ENCODE measurements at places on chromosomes 3 and 15.

- no peak for DNase-seq
Measured at GRCh38 chr15:31273258-31273941, 53.2 kb upstream of the KLF13 start.

- no peak for DNase-seq
Measured at GRCh38 chr15:48643206-48643605, 2.3 kb downstream of the FBN1 start.

- DNase-seq: no peak
Measured at GRCh38 chr15:88613074-88613944, 7.8 kb upstream of the AEN start.

DNA sequence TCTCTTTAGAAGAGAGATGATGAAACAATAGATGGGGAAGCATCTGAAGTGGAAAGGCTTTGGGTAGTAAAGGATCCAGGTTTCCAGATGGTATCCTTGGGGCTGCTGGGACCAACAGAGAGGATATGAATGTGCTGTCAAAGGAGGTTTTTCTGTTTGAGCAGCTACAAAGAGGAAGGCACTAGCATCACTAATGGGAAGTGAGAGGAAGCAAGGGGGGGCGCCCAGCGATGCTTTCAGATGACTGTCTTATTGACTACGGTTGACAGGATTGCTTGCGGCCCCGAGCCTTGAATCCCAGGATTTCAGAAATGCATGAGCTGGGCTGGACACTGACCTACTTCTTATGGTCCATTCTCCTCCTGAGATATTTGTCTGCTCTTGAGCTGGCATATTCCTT, 103.8 kb upstream of the GALNT15 start:
- DNase-seq: no peak

- no peak for DNase-seq
Measured at GRCh38 chr3:139518926-139519842, 20.4 kb downstream of the RBP1 start.

Measured in activated CD4-positive, alpha-beta T cell treated with anti-CD3 and anti-CD28 coated beads, Interleukin-2, amount 50 U/mL, for 4 hours (primary cell).